Psoas muscle (tissue), 8 donors: ENCODE measurements at places on chromosomes 7 and 10. TPM values are rescaled to one million over a fixed set of nuclear protein-coding genes. Genes with fewer than 3 reads are reported as not detected.

The ZNF804B gene
- not detected for total RNA-seq

The SLC25A13 gene
- 9.0 TPM for total RNA-seq

The PAPOLB gene
- 0.11 TPM for total RNA-seq

The HMX2 gene
- total RNA-seq: not detected

The TRIM73 gene
- 0.36 TPM for total RNA-seq

GRCh38 chr10:96986200-96986856 is 154.2 kb downstream of the LCOR start:
- no peak overlapping the region for H3K27ac ChIP-seq
- no peak for DNase-seq
- no peaks in the 10 kb centered on the region for H3K27me3 ChIP-seq
- no peak overlapping the region for H3K4me3 ChIP-seq
- H3K36me3 ChIP-seq: no peaks in the 10 kb centered on the region
- H3K4me1 ChIP-seq: peaks cover 9% of the 10 kb centered on the region

GRCh38 chr7:82080254-82080927 is 310.5 kb upstream of the HGF start:
- H3K27me3 ChIP-seq: no peaks in the 10 kb centered on the region
- no peak for DNase-seq
- no peak overlapping the region for H3K4me3 ChIP-seq
- peaks cover 26% of the 10 kb centered on the region for H3K36me3 ChIP-seq

GRCh38 chr7:157616426-157616825 is 279.6 kb downstream of the DNAJB6 start:
- no peaks in the 10 kb centered on the region for H3K36me3 ChIP-seq
- H3K4me3 ChIP-seq: no peak overlapping the region
- H3K4me1 ChIP-seq: no peaks in the 10 kb centered on the region
- DNase-seq: no peak
- H3K27ac ChIP-seq: no peak overlapping the region

DNA sequence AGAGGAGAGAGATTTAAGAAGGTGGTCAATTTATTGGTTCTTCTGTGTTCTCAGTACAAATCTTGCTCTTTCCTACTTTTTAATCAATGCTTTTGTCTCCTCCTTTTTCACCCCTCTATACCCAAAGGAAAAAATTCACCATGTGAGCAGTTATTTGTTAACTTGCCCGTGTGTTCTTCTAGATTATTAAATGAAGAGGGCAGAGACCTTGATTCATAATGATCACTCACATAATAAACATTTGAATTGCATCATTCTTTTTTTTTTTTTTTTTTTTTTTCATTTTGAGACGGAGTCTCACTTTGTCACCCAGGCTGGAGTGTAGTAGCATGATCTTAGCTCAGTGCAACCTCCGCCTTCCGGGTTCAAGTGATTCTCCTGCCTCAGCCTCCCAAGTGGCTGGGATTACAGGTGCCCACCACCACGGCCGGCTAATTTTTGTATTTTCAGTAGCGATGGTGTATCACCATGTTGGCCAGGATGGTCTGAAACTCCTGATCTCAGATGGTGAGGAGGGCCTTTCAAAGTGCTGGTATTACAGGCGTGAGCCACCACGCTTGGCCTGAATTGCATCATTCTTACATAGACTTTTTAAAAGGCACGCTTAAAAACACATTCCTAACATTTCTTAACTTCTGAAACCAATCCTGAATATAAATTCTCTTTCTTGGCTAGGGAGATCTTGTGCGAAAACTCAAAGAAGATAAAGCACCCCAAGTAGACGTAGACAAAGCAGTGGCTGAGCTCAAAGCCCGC is 3.6 kb downstream of the GARS1 start:
- no peak for DNase-seq
- peaks cover 21% of the 10 kb centered on the region for H3K4me1 ChIP-seq
- no peak overlapping the region for H3K27ac ChIP-seq
- peaks cover 5% of the 10 kb centered on the region for H3K36me3 ChIP-seq
- H3K27me3 ChIP-seq: no peaks in the 10 kb centered on the region

GRCh38 chr10:27558612-27559020 is 54.5 kb downstream of the RAB18 start:
- peak; percentile 29 for DNase-seq
- no peak overlapping the region for H3K4me3 ChIP-seq
- no peaks in the 10 kb centered on the region for H3K27me3 ChIP-seq
- H3K27ac ChIP-seq: no peak overlapping the region
- H3K36me3 ChIP-seq: no peaks in the 10 kb centered on the region

DNA sequence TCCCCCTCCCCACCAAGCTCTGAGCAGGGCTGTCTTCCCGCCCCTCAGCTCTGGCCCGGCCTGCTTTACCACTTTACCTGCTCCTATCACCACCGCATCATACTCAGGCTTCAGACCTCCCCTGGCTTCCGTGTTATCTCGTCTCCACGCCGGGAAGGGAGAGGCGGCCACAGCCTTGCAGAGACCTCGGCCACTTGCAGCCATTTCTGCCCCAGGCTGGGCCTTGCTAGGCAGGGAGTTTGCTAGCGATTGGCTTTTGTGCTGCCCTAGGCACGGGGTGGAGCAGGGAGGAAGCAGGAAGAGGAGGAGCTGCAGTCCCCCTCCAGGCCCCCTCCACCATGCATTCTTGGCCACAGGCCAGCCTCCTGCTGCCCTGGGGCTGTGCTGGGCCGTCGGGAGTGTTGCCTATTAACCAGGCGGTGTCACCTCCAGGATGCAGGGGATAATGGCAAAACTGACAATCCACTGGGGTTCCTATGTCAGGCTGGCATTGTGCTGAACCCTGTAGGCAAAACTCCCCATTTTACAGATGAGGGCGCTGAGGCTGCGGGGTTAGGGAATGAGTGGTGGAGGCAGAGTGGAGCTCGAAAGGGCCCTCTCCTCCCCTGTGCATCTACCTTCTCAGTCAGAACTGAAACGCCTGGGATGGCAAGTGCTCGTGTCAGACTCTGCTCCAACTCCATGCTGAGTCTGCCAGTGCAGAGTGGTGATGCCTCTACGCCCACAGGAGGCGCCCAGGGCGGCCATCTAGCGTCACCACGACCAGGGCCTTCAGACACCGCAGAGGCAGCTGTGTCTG is at the start of gene PYROXD2:
PYROXD2 (minus strand) TSS at position 251 of the 799 bp plus-strand sequence; CDS start at position 204, 47 bp downstream.
- peak within 1 kb of the TSS; percentile 76 for H3K4me3 ChIP-seq
- peak; percentile 90 for DNase-seq
- peak within 1 kb of the TSS; percentile 67 for H3K27ac ChIP-seq
- H3K36me3 ChIP-seq: peaks cover 29% of the 10 kb centered on the region
- no peaks in the 10 kb centered on the region for H3K27me3 ChIP-seq
- peaks cover 17% of the 10 kb centered on the region for H3K4me1 ChIP-seq

DNA sequence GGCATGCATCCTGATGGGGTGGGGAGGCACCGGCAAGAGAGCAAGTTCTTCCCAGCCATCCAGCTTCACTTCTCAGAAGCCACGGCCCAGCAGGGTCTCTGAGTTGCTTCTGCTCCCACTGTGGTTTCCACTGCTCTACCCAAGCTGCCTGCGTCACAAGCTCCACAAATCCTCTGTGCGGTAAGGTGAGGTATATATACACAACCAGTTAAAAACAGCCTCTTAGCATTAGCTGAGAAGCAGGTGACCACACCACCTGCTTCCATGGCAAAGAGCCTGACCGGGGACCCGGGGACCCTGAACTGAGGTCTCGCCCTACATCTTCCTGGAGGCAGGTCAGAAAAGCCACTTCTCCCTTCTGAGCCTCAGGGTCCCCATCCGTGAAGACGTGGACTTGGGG is 46.9 kb upstream of the NPFFR1 start:
- H3K27ac ChIP-seq: peak overlapping the region; percentile 86
- H3K36me3 ChIP-seq: no peaks in the 10 kb centered on the region
- H3K27me3 ChIP-seq: no peaks in the 10 kb centered on the region
- peaks cover 54% of the 10 kb centered on the region for H3K4me1 ChIP-seq
- no peak overlapping the region for H3K4me3 ChIP-seq
- no peak for DNase-seq

DNA sequence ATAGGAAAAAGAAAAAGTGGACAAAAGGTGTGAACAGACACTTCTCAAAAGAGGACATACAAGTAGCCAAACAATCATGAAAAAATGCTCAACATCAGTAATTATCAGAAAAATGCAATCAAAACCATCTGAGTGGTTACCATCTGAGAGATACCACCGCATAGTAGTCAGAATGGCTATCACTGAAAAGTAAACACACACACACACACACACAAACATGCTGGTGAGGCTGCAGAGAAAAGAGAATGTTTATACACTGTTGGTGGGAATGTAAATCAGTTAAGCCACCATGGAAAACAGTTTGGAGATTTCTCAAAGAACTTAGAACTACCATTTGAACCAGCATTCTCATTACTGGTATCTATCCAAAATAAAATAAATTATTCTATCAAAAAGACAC is 145.7 kb downstream of the CYP26A1 start:
- no peak for DNase-seq
- H3K27me3 ChIP-seq: peaks cover 2% of the 10 kb centered on the region
- H3K4me1 ChIP-seq: no peaks in the 10 kb centered on the region
- no peak overlapping the region for H3K27ac ChIP-seq
- no peak overlapping the region for H3K4me3 ChIP-seq
- no peaks in the 10 kb centered on the region for H3K36me3 ChIP-seq

DNA sequence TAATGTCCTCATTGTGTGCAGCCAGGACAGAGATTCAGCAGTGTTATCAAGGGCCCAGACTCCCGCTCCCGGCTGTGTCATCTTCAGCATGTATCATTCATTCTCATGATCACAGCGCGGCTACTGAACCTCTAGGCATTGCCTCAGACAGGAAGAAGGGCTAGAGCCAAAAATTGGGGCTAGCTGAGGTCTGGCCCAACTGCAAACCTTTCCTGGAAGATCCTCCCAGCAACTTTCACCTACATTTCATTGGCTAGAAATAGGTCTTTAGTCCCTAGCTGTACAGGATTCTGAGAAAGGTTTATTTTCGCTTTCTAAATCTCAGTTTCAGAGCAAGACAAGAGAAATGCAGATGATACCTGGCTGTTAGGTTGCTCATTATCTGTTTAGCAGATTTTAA is 81.9 kb downstream of the CREM start:
- peaks cover 30% of the 10 kb centered on the region for H3K4me1 ChIP-seq
- peaks cover 5% of the 10 kb centered on the region for H3K36me3 ChIP-seq
- no peaks in the 10 kb centered on the region for H3K27me3 ChIP-seq
- DNase-seq: peak; percentile 45
- peak overlapping the region; percentile 88 for H3K27ac ChIP-seq

DNA sequence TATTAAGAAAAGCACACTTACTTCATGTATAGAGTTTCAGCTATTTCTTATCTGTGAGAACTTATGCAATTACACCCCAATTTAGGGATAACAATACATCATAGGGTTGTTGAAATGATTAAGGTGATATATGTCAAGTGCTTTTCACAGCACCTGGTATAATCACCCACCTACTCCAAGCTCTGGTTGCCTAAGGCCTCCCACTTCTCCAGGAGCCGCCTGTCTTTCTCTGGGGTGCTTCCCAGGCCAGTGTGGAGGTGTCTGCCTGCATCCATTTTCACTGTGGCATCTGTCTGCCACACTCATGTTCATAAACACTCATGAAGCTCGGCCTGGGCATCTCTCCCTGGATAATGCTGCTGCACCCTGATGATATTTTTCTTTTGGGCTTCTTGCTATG is 250.3 kb downstream of the STK31 start:
- H3K4me3 ChIP-seq: no peak overlapping the region
- no peaks in the 10 kb centered on the region for H3K4me1 ChIP-seq
- H3K27ac ChIP-seq: no peak overlapping the region
- H3K36me3 ChIP-seq: no peaks in the 10 kb centered on the region
- no peak for DNase-seq

- no peak overlapping the region for H3K4me3 ChIP-seq
- no peaks in the 10 kb centered on the region for H3K27me3 ChIP-seq
- H3K36me3 ChIP-seq: no peaks in the 10 kb centered on the region
- H3K4me1 ChIP-seq: no peaks in the 10 kb centered on the region
- DNase-seq: no peak
These were observed 152.5 kb downstream of the CREB5 start for GRCh38 chr7:28564755-28565374.

DNA sequence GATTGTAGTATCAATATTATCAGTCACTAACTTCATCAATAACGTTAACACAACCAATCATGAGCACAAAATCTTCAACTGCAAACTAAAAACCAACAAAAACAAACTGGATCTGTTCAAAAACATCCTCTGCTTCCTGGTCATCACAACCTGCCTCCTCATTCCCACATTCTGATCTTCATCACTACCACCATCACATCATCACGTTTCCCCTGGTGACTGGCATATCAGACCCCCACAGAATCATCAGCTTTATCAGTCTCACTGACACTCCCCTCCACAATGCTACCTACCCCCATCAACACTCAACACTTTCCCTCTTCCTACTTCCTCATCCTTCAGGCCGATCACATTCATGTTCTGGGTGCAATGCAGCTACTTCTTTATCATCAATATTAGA is 11.4 kb downstream of the XPNPEP1 start:
- peak overlapping the region; percentile 31 for H3K27ac ChIP-seq
- no peaks in the 10 kb centered on the region for H3K27me3 ChIP-seq
- no peak for DNase-seq
- H3K36me3 ChIP-seq: no peaks in the 10 kb centered on the region
- H3K4me3 ChIP-seq: no peak overlapping the region
- peaks cover 29% of the 10 kb centered on the region for H3K4me1 ChIP-seq

GRCh38 chr7:31991846-31992245 is 78.4 kb downstream of the PDE1C start:
- no peak overlapping the region for H3K27ac ChIP-seq
- H3K27me3 ChIP-seq: no peaks in the 10 kb centered on the region
- no peak overlapping the region for H3K4me3 ChIP-seq

GRCh38 chr7:133207687-133208086 is 45.2 kb upstream of the EXOC4 start:
- no peaks in the 10 kb centered on the region for H3K4me1 ChIP-seq
- no peaks in the 10 kb centered on the region for H3K36me3 ChIP-seq
- H3K4me3 ChIP-seq: no peak overlapping the region
- no peak overlapping the region for H3K27ac ChIP-seq
- no peaks in the 10 kb centered on the region for H3K27me3 ChIP-seq

GRCh38 chr7:87878208-87878735 is 2.0 kb downstream of the DBF4 start:
- no peaks in the 10 kb centered on the region for H3K27me3 ChIP-seq
- peak overlapping the region; percentile 88 for H3K4me3 ChIP-seq
- DNase-seq: no peak
- H3K27ac ChIP-seq: no peak overlapping the region
- no peaks in the 10 kb centered on the region for H3K36me3 ChIP-seq

DNA sequence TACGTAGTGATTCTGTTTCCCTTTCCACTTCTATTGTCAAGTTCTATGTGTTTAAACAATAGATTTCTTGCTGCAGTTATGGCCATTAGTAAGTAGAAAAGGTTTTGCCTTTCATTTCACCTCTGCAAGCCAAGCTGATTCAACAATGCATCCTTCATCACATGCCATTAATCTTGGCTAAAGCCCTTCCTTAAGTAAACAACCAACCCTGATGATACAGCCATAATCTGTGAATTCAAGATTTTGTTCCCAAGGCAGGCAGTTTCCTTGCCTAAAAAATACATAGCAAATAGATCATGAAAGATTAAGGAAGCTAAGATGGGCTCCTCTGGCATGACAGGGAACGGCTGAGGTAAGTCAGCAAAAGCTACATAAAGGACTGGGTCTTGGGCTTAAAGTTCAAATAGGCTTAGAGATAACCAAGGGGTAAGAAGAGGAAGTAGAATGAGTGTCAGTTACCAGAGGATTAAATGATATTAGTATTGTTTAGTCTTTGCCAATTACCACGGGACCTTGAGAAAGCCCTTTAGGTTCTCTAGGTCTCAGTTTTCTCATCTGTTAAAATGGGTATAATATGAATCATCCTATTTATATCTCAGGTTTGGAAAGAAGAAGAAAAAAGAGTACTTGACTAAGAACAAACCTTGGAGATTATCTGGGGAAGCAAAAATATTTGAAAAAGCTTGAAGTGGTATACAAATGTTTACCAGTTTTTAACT is 35.9 kb upstream of the ANK3 start:
- H3K36me3 ChIP-seq: no peaks in the 10 kb centered on the region
- H3K27ac ChIP-seq: no peak overlapping the region
- no peaks in the 10 kb centered on the region for H3K27me3 ChIP-seq
- no peak for DNase-seq
